ENCODE measurements at places on chromosomes 5 and 9.

GRCh38 chr5:68709239-68709638, 384.6 kb upstream of the SLC30A5 start:
- DNase-seq = no peak

- no peak for DNase-seq
Measured at GRCh38 chr5:14258840-14259239, 115.7 kb downstream of the TRIO start.

GRCh38 chr5:120446068-120446492, 18.0 kb upstream of the PRR16 start:
- no peak for DNase-seq

DNA sequence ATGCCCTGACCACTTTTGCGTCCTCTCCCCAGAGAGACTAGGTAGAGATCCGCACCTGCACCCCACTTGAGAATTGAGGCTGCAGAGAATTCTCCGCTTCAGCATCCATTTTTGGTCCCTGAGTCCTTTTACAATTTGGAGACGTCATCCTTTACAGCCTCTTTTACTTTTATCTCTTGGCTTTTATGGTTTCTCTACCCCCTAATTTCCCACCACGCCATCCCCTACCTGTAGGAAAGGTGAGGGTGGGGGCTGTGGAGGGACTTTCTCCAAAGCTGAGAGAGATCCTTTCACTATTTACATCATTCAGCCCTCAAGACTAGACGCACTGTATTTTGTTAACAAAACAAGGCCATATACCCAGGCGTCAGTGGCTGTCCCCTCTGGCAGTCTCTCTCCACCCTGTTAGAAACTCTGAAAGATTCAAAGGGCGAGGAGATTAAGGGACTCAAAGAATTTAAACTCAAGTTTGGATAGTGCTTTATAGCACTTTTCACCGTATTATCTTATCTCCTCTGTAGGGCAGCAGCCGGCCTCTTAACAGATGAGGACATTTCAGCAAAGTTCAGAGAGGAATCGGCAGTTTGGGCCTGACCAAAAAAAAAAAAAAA, 1.7 kb downstream of the MSX2 start:
- DNase-seq = no peak

GRCh38 chr9:126962336-126962735, 47.8 kb downstream of the RALGPS1 start:
- DNase-seq = no peak

- DNase-seq = no peak
Measured at GRCh38 chr5:150758203-150758530, 650 bp downstream of the DCTN4 start.

- DNase-seq = no peak
Measured at GRCh38 chr9:115395511-115396021, 277.6 kb upstream of the TNC start.

- no peak for DNase-seq
Measured at GRCh38 chr5:131821221-131821620, 24.4 kb upstream of the FNIP1 start.

GRCh38 chr9:114981063-114981462, 50.7 kb upstream of the TNFSF8 start:
- DNase-seq = no peak

DNA sequence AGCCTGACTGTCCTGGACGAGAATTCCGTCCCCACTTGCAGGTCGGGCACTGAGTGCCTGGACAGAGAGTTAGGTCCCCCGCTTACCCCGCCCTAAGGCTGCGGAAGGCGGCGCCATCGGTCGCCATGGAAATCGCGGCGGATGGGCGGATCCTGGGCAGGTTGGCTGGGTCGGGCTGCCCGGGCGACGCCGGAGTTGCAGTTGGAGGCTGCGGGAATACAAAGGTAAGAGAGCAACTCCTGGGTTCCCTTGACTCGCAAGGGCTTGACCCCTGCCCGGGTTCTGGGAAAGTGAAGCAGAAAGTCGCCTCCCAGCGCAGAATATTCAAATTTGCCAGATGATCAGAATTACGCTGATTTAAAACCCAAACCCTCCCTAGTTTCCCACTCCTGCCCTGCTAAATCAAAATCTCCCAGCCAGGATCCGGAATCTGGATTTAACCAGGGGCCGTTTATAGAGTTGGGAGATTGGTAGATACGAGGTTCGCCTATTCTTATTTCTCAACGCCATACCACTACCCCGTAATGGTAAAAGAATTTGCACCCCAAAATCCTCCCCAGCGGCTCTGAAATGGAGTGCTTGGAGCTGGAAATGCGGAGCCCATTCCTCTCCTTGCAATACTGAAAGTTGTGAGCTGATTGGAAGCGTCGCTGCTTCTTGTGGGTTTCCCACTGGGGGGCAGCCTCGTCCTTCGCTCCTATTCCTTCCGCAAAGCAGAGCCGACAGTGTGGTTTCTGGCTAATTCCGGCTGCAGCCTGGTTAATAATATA, 156.4 kb upstream of the RASEF start:
- DNase-seq = peak; percentile 89

- no peak for DNase-seq
Measured at GRCh38 chr5:14034963-14035362, 90.5 kb upstream of the DNAH5 start.

DNA sequence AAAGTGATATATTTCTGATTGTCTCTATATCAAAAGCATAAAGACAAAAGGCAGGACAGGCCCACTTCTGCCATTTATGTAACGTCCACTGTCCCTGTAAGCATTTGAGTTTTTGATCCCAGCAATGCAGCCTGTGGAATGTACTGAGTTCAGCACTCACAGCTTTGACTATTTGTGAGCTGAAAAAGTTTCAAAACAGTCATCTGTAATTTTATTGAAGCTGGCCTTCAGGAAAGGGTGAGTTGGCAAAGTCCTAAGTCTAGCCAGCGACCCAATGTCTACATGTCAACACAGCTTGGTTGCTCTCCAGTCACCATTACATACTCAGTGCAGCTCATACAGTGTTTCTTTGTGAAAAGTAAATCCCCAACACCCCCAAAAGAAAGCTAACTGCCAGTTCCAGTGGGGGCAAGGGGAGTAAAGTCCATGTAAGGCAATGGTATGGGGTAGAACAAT, 9.7 kb downstream of the LIFR start:
- no peak for DNase-seq

DNA sequence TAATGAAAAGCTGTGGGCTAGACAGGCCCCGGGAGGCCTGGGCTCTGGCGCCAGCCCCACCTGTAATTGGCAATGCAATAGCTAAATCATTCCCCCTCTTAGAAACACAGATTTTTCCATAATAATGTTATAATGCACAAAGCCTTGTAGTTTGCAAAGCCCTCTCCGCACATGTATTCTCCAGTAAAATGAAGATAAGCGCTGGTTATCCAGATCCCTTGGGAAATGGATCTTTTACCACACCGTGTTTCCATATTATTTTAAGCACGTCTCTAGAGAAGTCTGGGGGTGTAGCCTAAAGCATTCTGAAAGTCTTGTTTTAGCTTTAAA, 1.1 kb upstream of the APBA1 start:
- DNase-seq = no peak

DNA sequence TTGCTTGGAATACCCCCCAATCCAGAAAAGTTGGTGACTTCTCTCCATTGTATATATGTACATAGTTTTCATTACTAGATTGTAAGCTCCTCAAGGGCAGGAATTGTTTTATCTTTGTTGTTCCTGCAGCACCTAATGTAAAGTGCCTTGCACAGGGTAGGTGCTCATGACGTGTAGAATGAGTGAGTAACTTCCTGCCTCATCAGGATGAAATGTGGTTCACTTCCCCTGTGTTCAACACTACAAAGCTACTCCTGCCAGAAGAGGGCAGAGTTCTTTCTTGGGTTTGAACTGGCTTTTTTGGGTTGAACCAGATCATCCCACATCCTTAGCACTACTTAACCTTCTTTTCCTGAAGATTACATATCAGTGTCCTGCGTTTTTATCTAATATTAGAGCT, 23.9 kb downstream of the GTF3C4 start:
- peak; percentile 73 for DNase-seq

DNA sequence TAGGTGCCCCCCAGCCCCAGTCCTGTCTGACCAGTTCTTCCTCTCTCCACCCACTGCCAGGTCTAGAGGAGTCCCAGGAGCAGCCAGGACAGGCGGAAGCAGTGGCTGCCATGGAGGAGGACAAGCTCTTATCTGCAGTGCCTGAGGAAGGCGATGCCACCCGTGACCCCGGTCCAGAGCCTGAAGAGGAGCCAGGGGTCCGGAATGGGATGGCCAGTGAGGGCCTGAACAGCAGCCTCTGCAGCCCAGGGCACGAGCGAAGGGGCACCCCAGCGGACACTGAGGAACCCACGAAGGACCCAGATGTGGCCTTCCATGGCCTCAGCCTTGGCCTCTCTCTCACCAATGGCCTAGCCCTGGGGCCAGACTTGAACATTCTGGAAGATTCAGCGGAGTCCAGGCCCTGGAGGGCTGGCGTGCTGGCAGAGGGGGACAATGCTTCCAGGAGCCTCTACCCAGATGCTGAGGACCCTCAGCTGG, 13.8 kb downstream of the PSD2 start:
- no peak for DNase-seq

DNA sequence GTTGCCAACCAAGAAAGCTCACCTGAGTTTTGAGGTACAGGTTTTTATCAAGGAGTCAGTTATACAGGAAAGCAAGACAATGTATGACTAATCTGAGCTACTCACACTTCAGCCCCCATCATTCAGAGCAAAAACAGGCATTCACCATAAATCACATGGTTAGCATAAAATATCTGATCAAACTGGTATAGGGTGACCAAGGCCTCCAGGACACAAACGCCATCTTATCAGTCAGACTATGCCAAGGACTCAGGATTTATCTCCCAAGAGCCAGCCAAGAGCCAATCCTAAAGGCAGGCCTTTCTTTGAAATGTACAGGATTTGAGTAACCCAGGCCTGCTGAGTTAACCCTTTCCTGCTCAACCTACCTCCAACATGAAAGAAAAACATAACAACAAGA, 313.0 kb upstream of the NREP start:
- DNase-seq = no peak

DNA sequence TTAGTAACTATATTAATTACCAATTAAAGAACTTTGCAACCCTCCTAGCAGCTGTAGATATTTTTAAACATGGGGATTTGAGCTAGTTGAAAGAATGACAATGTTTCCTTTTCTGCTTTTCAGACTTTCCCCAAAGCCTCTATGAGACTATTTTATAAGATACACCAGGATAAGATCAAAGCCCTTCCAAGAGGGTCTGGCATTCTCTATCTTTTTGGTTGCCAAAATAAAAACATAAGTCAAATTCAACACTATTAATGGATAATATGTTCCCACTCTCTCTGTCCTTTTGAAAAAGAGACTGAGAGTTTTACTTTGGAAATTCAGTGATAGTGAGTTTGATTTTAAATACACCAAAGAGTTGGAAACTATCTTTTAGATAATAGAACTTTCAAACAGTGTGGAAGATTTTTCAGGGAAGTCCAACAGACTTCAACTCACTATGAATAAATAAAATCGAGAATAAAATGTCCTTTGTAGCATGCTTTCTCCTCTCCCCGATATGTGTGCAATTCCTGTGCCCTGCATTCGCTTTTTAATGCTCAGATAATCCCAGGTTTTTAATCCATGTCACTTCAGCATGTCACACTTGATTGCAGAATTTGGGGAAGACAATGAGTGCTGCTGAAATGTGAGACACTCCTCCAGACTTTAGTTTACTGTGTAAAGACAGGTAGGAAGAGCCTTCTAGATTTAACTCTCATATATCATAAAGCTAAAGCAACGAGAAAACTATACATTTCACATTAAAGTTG, 1095.7 kb upstream of the DMAC1 start:
- DNase-seq = no peak

All from T47D (cell line).